ENCODE measurements at places on chromosomes 6 and 20. TPM values are rescaled to one million over a fixed set of nuclear protein-coding genes. Genes with fewer than 3 reads are reported as not detected.

GRCh38 chr6:26322645-26323482 is 42.1 kb upstream of the BTN3A2 start:
- peak; percentile 74 for DNase-seq

GRCh38 chr20:16445482-16445881 is 127.8 kb downstream of the KIF16B start:
- no peak for DNase-seq

- DNase-seq: no peak
Measured at GRCh38 chr6:124927806-124928205, 34.4 kb upstream of the RNF217 start.

GRCh38 chr6:95366414-95366813 is 210.9 kb upstream of the MANEA start:
- DNase-seq: no peak

GRCh38 chr6:13486679-13487121 is 700 bp downstream of the GFOD1 start:
- peak; percentile 80 for DNase-seq

DNA sequence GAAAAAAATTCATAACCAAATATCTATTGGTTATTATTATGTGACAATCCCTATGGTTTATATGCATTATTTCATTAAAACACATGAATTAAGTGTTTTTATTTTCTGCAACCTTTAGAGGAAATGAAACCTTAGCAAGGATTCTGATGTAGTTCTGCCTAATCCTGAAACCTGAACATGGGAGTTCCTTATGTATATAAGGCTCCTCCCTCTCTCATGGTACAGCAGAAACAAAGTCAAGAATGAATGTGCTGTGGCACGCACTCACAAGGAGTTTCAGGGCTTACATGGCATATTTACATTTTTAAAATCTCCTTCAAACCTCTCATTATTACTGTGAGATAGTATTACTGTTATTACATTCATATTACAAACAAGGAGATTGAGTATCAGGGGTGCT is 426.4 kb upstream of the CITED2 start:
- DNase-seq: no peak

The PNLDC1 gene
- total RNA-seq: not detected

The VAPB gene
- total RNA-seq: 41.8 TPM
